ENCODE measurements at places on chromosomes 3 and 15. TPM values are rescaled to one million over a fixed set of nuclear protein-coding genes. Genes with fewer than 3 reads are reported as not detected.

DNA sequence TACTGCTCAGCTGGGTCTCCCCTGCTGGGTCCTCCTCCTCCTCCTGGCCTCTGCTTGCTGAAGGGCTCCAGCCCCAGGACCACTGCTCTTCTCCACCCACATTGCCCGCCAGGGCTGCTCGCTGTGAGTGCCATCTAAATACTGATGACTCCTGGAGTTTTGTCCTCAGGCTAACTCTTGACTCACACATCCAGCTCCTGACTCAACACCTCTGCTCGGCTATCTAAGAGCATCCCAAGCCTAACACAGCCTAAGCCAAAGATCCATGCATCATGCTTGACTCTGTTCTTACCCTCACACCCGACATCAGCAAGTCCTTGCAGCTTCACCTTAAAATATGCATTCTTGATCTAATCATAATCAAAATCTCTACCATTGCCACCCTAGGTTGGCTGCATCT lies 260.2 kb downstream of the KLF13 start:
- no peaks in the 10 kb centered on the region for H3K27me3 ChIP-seq
- H3K27ac ChIP-seq, result no peak overlapping the region
- H3K36me3 ChIP-seq, result no peaks in the 10 kb centered on the region
- no peak overlapping the region for H3K4me3 ChIP-seq
- no peak for DNase-seq

The SAMMSON gene
- total RNA-seq, result not detected

GRCh38 chr3:172324611-172325203 lies 123.5 kb downstream of the GHSR start:
- no peaks in the 10 kb centered on the region for H3K4me1 ChIP-seq
- H3K36me3 ChIP-seq, result no peaks in the 10 kb centered on the region
- H3K27ac ChIP-seq, result no peak overlapping the region
- H3K4me3 ChIP-seq, result no peak overlapping the region
- no peaks in the 10 kb centered on the region for H3K27me3 ChIP-seq

DNA sequence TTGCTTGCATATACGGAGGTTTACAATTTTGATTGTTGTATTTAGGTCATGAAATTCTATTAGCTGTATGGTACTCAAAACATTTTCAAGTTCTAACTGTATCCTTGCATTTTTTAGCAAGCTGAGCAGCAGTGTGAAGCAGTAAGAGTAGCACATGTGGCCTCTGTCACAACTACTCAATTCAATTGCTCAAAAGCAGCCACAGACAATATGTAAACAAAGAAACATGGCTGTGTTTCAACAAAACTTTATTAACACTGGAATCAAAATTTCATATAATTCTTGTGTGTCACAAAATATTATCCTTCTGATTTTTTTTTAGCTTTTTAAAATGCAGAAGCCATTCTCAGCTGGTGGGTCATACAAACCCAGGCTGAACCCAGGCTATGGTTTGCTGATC lies 266.7 kb upstream of the LRRN1 start:
- no peak overlapping the region for H3K4me3 ChIP-seq
- no peaks in the 10 kb centered on the region for H3K4me1 ChIP-seq
- no peak overlapping the region for H3K27ac ChIP-seq
- no peaks in the 10 kb centered on the region for H3K27me3 ChIP-seq
- DNase-seq, result no peak

GRCh38 chr3:70980646-70981170 lies 602.8 kb downstream of the FOXP1 start:
- peak; percentile 64 for DNase-seq
- no peak overlapping the region for H3K4me3 ChIP-seq
- peaks cover 23% of the 10 kb centered on the region for H3K36me3 ChIP-seq
- H3K4me1 ChIP-seq, result peaks cover 41% of the 10 kb centered on the region
- no peaks in the 10 kb centered on the region for H3K27me3 ChIP-seq
- peak overlapping the region; percentile 28 for H3K27ac ChIP-seq

The DNAH12 gene
- total RNA-seq, result 0.07 TPM

The GOLGA8S gene
- 0.61 TPM for total RNA-seq

The DVL3 gene
- 45.3 TPM for total RNA-seq

GRCh38 chr3:112302881-112303763 lies 9.1 kb upstream of the SLC9C1 start:
- H3K36me3 ChIP-seq, result no peaks in the 10 kb centered on the region
- no peak for DNase-seq
- peak overlapping the region; percentile 82 for H3K4me3 ChIP-seq
- H3K27me3 ChIP-seq, result no peaks in the 10 kb centered on the region

The GP5 gene
- 1.4 TPM for total RNA-seq

DNA sequence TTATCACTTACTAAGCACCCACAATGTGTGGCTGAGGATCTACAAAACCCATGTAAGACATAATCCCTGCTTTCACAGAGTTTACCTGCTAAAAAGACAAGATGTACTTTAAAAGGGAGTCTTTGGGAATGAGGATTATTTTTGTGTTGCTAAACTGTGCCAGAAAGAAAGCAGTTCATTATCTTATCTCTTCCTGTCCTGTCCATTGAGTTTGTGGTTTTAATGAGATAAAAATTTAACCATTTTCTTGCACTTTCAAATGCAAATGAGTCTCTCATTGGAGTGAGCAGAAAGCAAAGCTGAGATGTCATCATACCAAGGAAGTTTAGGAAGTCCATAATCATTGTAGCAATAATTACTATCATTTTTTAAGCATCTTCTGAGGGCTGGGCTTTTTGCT lies 231.2 kb upstream of the ADAMTS9 start:
- no peaks in the 10 kb centered on the region for H3K36me3 ChIP-seq
- H3K27me3 ChIP-seq, result no peaks in the 10 kb centered on the region
- H3K4me3 ChIP-seq, result no peak overlapping the region
- DNase-seq, result no peak
- H3K4me1 ChIP-seq, result no peaks in the 10 kb centered on the region
- H3K27ac ChIP-seq, result no peak overlapping the region

The RAD51 gene
- total RNA-seq, result 0.51 TPM
